ENCODE measurements at places on chromosomes 2 and 18.

- no peak for DNase-seq
Measured at GRCh38 chr2:98747888-98748287, 17.0 kb upstream of the MGAT4A start.

DNA sequence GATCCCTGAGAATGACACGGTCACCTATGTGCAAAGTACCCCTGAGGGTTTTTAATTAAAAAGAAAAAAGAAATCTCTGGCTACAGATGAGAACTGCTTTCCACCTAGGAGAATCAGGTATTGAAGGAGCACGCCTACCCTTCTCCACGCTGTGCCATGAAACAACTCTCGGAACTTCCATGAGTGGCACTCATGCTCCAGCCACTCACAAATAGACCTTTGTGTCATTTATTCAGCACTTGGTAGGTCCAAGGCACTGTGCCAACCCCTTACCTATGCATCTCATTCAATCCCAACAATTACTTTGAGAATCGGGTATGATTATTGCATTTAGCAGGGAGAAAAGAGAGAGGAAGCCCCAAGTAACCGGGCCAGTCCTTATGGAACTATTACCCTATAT is 44.9 kb upstream of the TTC39C start:
- DNase-seq: no peak

- DNase-seq: no peak
Measured at GRCh38 chr2:217366266-217366895, 506.5 kb upstream of the TNP1 start.

DNA sequence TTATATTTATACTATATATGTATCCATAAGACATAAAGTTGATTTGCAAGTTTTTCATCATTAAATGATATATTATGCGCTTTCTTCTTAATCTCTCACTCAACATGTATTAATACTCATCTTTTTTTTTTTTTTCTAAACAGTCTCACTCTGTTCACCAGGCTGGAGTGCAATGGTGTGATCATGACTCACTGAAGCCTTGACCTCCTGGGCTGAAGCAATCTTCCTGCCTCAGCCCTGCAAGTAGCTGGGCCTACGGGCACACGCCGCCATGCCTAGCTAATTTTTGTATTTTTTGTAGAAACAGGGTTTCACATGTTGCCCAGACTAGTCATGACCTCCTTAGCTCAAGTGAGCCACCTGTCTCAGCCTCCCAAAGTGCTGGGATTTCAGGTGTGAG is 51.4 kb upstream of the MAP4K3 start:
- no peak for DNase-seq

All from keratinocyte (primary cell).